Transverse colon (tissue), 4 donors: ENCODE measurements at places on chromosomes 5 and 9. TPM values are rescaled to one million over a fixed set of nuclear protein-coding genes. Genes with fewer than 3 reads are reported as not detected.

KIF24 gene
- 1.4 TPM for total RNA-seq

EPB41L4B gene
- total RNA-seq = 76.8 TPM

MAPKAP1 gene
- total RNA-seq = 68.5 TPM

ENTPD2 gene
- total RNA-seq = 3.6 TPM

PBX3 gene
- total RNA-seq = 70.3 TPM

PCDHB14 gene
- 2.6 TPM for total RNA-seq

MLANA gene
- not detected for total RNA-seq

C5orf46 gene
- not detected for total RNA-seq

RAB3C gene
- 0.48 TPM for total RNA-seq

DNA sequence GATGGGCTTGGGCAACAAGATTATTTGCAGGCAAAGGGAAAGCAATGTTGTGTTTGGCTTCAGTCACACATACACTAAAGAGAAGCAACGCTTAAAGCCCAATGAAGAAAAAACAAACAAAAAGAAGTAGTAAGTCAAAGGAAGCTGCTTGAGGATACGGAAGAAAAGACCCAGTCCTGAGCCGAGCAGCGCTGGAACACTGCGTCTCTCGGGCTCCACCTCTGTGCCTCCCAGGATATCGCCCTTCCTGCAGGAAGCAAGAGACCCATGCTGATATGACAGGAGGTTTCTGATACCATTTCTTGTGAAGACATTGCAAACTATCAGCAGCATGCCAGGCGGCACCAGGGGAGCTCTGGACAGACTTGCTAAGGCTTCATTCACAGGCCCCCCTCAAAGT, 9.9 kb downstream of the GNAQ start:
- peak; percentile 60 for DNase-seq

- no peak for DNase-seq
Measured at GRCh38 chr5:126852091-126852571, 75.2 kb downstream of the LMNB1 start.

GRCh38 chr5:66757219-66757833, 161.1 kb downstream of the MAST4 start:
- DNase-seq = peak; percentile 39

- DNase-seq = no peak
Measured at GRCh38 chr5:149445739-149446369, 66.8 kb upstream of the IL17B start.

DNA sequence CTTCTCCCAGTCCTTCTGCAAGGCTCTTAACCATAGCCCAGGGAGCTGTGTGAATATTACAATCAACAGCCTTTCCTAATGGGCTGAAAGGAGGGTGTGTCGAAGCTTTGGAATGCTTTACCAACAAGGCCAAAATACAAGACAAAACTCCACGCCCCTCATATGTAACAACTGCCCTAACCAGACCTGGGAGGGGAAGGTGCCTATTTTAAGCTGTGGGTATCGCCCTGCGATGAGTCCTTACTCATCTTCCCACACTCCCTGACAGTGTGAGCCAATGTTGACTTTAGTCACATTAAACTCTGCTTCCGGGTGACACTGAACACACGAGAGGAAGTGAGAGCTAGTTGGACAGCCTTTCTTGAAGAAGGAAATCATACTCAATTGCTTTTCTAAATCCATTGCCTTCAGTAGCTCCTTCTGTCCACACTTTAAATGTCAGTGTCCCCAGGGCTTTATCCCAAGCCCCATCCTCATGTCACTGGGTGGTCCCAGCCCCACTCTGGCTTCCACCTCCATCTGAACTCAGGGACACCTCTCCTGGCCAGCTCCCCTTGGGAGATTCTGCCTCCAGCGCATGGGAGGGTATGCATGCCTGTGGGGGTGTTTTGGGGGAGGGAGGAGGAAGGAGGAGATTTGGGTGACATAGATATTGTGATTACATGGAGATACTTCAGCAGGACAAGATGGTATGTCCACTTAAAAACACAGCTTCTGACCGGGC, 6.5 kb upstream of the TBC1D9B start:
- peak; percentile 39 for DNase-seq

- DNase-seq = no peak
Measured at GRCh38 chr5:77683171-77683732, 44.7 kb upstream of the OTP start.

DNA sequence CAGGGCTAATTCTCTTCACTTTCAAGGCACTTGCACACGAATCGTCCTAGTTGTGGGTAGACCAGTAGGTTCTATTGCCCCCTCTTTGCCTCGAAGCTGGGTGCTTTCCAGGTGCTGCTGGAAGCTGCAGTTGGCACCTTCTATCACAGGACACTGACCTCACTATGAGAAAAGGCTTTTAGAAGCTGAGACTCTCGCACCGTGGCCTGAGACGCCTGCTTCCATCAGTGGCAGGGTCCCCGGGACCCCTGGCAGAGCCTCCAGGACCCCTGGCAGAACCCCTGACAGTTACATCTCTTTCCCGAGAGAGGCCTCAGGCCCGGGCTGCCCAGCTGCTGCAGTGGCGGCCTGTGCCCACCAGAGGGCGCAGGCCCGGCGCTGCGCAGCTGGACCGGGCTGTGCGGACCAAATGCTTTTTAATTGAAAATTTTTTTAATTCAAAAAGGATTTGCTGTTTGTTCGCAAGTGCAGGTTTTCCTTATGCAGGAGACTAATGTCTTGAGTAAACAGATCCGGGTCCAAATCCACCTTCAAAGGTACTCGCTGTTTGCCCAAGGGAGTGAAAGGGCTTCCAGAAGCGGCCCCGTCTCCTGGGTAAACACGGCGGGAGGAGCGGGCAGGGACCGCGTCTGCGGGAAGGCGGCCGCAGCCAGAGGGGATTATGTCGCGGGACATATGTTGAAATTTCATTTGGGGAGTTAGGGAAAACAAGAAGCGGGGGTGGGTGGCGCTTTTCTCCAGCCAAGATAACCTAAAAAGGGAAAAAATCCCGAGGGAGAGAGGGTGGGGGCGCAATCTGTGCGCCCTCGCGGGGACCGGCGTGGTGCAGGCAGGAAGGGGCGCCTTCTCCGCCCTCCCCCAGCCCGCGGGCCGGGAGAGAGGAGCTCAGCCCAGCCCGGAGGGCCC, 114.5 kb upstream of the LMX1B start:
- peak; percentile 20 for DNase-seq

- DNase-seq = no peak
Measured at GRCh38 chr5:97529354-97529985, 346.4 kb upstream of the RIOK2 start.

GRCh38 chr9:14585730-14586473, 107.3 kb downstream of the ZDHHC21 start:
- DNase-seq = no peak

GRCh38 chr9:4620057-4620765, 41.9 kb upstream of the PLPP6 start:
- no peak for DNase-seq

DNA sequence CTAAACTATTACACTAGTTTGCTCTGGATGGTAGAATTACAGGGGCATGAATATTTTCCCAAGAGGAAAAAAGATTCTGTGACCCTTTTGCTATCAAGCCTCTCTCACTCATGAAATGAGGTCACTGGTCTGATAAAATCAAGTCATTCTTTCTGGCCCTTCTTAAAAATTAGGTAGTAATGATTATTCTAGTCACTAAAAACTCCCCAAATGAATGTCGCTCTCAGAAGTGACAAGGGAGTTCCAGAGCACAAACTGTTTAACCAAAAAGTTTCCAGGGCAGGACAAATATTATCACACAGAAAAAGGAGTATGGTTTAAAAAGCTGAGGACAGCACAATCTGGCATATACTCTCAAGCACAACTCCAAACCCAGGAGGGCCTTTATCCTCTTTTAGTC, 12.5 kb downstream of the ERMP1 start:
- no peak for DNase-seq

DNA sequence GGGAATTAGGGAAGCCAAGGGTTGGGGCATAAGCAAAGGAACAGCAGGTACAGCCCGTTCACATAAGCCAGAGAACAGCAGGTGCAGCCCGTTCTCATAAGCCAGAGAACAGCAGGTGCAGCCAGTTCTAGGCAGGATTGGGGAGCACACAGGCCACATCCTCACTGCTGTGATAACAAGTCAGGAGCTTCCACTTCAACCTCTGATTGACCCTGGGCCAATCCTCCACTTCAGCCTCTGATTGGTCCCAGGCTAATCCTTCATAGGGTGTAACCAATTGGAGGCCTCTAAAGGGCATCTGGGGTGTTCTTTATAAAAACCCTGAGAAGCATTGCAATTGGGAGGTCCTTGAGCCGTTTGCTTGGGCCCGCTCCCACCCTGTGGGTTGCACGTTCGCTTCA, 27.5 kb downstream of the CEL start:
- DNase-seq = no peak

GRCh38 chr9:137960496-137960895, 82.9 kb downstream of the CACNA1B start:
- DNase-seq = no peak

- DNase-seq = no peak
Measured at GRCh38 chr5:53109056-53109442, 508 bp downstream of the MOCS2 start.

- DNase-seq = no peak
Measured at GRCh38 chr5:174453690-174454089, 270.7 kb upstream of the MSX2 start.

DNA sequence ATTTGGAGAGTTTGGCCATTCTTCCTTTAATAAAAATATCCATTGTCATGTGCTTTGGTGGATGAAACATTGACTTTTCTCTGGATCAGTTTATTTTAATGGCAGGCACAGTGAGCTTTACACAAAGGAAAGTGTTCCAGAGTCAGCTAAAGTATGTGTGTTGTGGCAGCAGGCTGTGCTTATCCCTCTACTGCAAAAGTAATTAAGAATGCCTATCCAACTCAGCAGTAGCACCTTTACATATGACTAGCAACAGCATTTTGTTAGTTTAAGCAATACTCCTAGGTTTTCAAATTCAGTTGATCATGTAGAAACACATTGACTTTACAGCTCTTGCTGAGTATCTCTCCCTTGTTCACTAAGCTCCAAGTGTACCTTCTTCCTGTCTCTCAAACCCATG, 730.5 kb upstream of the RGMB start:
- DNase-seq = no peak

DNA sequence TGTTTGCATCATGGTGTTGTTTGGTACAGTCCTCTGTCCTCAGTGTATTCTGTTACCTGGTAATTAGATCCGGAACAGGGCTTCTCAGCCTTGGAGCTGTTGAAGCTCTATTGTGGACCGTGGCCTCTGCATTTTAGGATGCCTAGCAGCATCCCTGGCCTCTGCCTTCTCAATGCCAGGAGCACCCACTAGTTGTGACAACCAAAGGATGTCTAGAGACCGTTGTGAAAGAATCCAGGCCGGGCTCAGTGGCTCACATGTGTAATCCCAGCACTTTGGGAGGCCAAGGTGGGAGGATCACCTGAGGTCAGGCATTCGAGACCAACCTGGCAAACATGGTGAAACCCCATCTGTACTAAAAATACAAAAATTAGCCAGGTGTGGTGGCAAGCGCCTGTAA, 159.6 kb downstream of the CACNA1B start:
- no peak for DNase-seq

DNA sequence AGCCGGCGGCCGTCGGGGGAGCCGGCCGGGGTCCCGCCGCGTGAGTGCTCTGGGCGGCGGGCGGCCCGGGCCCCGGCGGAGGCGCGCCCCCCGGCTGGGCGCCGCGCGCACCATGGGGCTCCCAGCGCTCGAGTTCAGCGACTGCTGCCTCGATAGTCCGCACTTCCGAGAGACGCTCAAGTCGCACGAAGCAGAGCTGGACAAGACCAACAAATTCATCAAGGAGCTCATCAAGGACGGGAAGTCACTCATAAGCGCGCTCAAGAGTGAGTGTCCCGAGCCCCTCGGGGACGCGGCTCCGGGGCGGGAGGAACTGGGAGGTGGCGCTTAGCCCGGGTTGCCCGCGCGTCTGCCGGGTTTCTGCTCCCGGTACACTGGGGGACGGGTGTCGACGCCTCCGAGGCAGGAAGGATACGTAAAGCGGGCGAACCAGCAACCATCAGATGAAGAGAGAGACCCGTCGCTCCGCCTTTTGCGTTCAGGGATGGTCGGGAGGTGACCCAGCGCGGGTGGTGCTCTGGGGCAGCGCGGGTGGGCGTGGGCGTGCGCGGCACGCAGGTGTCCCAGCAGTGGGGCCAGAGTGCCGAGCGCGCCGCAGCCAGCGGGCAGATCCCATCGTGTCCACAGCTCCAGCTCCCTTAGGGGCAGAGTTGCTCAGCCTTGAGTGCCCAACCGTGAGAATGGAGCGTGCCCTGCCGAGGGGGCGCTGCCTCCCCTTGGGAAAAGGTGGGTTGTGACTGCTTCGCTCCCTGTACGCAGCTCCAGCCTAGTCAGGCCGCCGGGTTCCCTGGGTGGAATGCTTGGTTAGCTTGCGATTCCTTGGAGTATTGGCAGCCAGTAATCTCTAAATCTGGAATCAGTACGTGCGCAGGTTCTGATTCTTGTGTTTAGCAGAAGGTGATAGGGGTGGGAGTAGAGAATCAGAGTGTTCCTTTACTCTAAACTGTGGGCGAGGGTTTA, 753 bp downstream of the ARHGAP26 start:
- peak; percentile 62 for DNase-seq
